ENCODE measurements at places on chromosomes 13 and 19. TPM values are rescaled to one million over a fixed set of nuclear protein-coding genes. Genes with fewer than 3 reads are reported as not detected.

DNA sequence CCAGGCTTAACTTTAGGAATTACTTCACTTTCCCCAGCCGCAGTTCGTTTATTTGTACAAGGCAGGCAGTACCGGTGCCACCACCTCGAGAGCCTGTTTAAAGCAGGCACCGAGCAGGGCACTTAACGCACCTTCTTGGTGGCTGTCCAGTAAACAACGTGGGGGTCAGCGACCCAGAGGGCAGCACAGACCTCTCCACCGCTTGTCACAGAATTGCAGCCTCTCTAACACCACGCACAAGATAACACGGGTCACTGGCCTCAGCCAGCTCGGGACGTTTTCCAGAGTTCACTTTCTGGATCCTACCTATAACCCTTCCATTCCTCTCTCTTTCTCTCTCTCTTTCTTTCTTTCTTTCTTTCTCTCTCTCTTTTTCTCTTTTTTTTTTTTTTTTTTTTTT lies 16.8 kb upstream of the ELAVL1 start:
- no peak for DNase-seq

- DNase-seq: no peak
These were observed 34.1 kb downstream of the CSNK1G2 start for GRCh38 chr19:1975162-1975480.

DNA sequence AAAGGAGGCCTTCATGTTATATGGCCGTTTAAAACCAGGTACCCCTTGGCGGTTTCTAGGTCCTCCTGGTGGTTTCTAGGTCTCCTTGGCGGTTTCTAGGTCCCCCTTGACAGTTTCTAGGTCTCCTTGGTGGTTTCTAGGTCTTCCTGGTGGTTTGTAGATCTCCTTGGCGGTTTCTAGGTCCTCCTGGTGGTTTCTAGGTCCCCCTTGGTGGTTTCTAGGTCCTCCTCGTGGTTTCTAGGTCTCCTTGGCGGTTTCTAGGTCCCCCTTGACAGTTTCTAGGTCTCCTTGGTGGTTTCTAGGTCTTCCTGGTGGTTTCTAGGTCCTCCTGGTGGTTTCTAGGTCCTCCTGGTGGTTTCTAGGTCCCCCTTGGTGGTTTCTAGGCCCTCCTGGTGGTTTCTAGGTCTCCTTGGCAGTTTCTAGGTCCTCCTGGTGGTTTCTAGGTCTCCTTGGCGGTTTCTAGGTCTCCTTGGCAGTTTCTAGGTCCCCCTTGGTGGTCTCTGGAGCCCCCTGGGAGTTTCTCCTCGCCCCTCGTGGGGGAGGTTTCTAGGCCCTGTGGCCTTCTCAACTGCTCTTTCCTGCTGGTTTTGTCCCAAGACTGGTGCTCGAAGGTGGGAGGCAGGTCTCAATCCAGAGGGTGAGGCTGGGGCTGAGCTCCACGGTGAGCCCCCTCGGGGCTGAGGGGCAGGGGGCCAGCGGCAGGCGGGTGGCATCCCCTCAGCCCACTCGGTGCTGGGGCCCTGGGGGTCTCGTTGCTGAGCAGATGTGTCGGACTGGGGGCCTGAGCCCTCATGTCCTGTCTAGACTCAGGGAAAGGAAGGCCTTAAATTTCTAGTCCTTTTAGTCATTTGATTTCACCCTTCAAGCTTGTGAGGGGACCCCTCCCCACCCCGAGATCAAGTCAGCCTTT lies 8.0 kb downstream of the HCN2 start:
- no peak for DNase-seq

Gene ARL11
- polyA plus RNA-seq: not detected

Gene RETN
- polyA plus RNA-seq: not detected

DNA sequence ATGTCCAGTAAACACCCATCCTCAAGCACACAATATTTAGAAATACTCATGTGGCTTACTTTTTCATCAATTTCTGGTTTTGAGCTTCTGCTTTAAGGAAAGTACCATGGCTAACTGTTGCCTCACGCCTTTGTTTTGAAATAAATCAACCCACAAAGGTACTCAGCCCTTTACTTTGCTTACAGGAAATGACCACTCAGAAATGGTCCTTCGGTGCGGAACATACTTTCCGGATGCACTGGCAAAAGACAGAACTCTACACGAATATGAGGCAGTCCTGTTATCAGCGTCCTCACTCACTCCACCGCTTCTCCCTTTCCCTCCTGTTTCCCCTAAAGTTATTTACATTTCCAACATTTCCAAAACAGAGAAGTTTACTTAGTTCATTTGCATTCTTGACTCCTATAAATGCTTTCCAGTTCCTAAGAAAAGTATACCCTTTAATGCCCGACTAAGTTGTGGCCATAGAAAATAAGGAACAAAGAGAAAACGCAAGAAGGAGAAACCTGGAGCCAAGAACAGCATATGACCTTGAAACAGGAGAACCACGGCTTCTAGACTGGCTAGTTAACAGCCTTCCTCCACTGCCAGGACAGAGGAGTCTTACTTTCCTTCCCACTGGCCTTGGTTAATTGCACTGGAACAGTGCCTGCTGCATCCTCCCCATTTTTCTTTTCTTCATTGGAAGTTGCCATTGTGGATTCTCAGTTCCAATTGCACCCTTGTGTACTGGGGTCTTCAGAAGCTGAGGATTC lies 10.6 kb downstream of the FPR2 start:
- DNase-seq: no peak

Gene TNFSF11
- polyA plus RNA-seq: not detected

DNA sequence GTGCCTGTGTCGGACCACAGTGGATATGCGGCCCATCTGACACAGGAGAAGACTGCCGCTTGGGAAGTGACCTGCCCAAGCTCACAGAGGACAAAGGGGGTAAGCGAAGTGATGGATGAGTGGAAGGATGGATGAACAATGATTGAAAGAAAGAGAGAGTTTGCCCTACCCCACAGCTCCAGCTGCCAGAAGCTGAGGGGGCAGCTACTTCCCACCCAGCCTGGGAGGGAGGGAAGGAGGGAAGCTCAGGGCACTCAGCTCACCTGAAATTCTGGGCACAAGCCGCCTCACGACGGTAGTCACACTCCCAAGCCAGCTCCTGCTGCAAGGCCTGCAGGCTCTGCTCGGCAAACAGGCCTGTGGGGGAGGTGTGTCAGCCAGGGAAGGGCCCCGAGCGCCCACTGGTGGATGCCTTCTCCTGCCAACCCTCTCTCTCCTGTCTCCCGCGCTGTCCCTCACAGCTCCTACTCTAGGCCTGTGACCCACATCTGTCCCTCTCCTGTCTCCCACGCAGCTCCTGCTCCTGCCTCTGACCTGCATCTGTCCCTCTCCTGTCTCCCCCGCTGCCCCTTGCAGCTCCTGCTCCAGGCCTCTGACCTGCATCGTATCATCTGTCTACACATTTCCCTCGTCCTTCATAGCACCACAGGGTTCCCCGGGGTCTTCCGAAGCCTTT lies 12.0 kb upstream of the NUMBL start:
- no peak for DNase-seq

DNA sequence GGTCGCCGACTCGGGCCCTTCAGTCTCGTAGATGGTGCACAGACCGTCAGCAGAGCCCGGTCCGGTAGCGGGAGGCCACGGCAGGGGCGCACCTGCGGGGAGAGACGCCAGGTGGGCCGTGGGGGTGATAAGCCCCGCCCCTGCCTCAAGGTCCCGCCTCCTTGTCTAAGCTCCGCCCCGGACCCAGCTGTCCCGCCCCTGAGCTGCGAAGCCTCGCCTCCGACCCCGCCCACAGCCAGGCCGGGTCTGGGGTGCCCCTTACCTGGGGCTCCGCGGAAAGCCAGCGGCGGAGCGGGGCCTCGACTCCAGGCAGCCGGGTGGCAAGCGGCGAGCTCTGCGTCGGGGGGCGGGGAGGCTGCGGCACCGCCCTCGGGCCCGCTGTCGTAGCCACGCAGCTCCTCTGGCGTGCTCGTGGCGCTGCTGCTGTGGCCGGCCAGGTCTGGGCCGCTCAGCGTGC lies 4.7 kb downstream of the PRR36 start:
- no peak for DNase-seq

GRCh38 chr13:46160471-46161066 lies 21.4 kb downstream of the LCP1 start:
- DNase-seq: peak; percentile 11

Gene CCDC169
- polyA plus RNA-seq: 1.3 TPM

GRCh38 chr13:48231080-48231479 lies 1.9 kb upstream of the ITM2B start:
- DNase-seq: no peak

GRCh38 chr19:4278419-4279266 lies at the start of gene SHD:
Gene SHD (plus strand): TSS chr19:4279266. CDS start chr19:4280064, 798 bp downstream.
- DNase-seq: no peak

DNA sequence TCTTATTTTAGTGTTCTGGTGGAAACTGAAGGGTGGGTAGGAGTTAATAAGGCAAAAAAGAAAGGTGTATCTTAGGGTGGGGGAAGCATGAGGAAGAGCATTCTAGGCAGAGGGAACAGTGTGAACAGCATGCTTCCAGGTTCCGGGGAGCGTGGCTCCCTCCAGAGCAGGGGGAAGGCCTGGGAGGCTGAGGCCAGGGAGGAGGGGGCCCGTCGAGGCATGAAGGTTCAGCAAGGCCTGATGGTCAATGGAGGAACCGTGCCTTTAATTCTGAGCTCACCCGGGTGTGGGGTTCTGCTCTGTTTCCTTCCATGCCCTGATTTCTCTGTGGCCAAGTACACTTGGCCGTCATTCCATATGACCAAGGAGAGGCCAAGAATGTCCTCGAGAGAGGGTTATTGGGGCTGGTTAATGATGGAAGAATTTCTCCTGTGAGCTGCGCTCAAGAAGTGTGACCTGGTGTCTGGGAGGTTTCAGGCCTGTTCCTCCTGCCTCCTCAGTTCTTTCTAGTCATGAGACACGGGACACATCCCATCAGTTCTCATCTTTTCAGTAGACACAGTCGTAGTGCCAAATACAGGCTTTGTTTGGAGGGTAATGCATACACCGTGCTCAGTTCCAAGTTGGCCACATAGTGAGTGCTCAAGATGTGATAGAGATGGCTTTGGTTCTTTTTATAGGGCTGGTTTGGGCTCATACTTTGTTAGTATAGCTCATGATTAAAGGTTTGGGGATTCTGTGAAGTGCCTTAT lies 73.6 kb downstream of the SIPA1L3 start:
- DNase-seq: no peak

Gene ZNF440
- 6.3 TPM for polyA plus RNA-seq

- DNase-seq: no peak
These were observed 26.4 kb downstream of the PTPRS start for GRCh38 chr19:5314012-5314906.

Gene CEACAM7
- not detected for polyA plus RNA-seq

DNA sequence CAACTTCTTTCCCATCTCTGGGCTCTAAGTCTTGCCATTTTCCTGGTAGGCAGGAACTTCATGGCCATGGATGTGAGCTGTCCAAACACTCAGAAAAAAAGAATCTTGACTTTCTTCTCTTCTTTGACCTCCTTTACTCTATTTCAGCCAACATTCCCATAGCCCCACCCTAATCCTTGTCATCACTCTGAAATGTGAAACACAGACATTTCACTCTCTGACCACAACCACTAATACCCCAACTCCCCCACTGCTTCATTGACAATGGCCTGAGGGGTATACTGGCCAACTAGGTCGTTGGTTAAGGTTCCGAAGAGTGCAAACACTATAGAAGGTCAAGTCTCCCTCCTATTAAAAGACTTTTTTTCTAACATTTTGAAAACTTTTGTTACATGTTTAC lies 4.7 kb upstream of the CYP2A13 start:
- no peak for DNase-seq

DNA sequence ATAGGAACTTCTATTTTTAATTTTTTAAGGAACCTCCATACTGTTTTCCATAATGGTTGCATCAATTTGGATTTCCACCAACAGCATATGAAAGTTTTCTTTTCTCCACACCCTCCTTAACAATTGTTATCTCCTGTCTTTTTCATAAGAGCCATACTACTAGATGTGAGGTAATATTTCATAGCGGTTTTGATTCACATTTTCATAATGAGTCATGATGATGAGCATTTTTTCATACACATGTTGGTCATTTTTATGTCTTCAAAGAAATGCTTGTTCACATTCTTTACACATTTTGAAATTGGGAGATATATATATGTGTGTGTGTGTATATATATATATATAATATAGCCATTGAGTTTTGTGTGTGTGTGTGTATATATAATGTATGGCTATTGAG lies 420.3 kb upstream of the PCDH9 start:
- no peak for DNase-seq

Gene C1QTNF9B
- 0.63 TPM for polyA plus RNA-seq

Gene TLE6
- polyA plus RNA-seq: 0.51 TPM

GRCh38 chr13:41680900-41681299 lies 223.6 kb downstream of the RGCC start:
- DNase-seq: no peak

Gene GRK1
- polyA plus RNA-seq: not detected

- DNase-seq: no peak
These were observed 6.5 kb upstream of the HSPH1 start for GRCh38 chr13:31168166-31168565.
